ENCODE measurements at places on chromosomes 5 and 9.

GRCh38 chr5:65912311-65912710 lies 14.1 kb upstream of the ERBIN start:
- DNase-seq: no peak

DNA sequence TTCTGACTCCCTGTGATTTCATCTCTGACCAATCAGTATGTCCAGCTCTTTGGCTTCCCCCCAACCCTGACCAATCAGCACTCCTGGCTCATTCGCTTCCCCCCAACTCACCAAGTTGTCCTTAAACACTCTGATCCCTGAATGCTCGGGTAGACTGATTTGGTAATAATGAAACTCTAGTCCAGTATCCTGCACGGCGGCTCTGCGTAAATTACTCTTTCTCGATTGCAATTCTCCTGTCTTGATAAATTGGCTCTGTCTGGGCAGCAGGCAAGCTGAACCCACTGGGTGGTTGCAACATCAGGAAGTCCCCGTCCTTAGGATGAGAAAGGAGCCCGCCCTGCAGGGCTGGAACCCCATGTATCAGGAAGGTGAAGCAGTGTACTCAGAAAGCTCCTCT lies 10.4 kb downstream of the FCN2 start:
- no peak for DNase-seq

DNA sequence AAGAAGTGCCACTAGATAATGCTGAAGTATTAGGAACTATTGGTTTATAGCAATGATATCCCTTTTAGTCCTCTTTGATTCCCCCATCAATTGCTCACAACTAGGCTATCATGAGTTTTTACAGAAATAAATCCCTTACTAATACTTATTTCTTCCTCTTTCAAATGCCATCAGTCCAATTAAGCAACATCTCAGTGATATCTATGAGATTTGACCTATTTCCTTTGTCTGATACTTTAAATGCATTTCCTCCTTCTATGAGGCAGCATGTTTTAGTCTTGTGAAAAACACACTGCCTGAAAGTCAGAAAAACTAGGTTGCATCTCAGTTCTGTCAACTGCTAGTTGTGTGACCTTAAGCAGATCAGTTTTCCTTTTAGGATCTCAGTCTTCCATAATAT lies 101.6 kb downstream of the FBXW11 start:
- no peak for DNase-seq

GRCh38 chr5:107123014-107123413 lies 547.7 kb downstream of the EFNA5 start:
- DNase-seq: no peak

- DNase-seq: no peak
Observed at GRCh38 chr9:113254991-113255390, 20.4 kb downstream of the CDC26 start.

- no peak for DNase-seq
Observed at GRCh38 chr5:54883374-54884194, 101.8 kb downstream of the ESM1 start.

DNA sequence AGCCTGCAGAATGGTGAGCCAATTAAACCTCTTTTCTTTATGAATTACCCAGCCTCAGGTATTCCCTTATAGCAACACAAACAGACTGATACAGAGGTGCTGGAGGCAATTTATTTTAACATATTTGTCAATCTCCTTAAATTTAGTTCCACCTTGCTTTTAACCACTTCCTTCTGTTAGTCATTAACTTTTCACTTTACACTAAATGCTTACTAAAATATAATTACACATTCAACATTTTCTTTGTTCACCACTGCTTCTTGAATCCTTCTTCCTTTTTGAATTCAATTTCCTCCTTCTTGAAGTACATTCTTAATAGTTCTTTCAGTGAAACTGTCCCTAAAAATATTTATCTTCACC lies 39.4 kb downstream of the LYRM7 start:
- DNase-seq: no peak

DNA sequence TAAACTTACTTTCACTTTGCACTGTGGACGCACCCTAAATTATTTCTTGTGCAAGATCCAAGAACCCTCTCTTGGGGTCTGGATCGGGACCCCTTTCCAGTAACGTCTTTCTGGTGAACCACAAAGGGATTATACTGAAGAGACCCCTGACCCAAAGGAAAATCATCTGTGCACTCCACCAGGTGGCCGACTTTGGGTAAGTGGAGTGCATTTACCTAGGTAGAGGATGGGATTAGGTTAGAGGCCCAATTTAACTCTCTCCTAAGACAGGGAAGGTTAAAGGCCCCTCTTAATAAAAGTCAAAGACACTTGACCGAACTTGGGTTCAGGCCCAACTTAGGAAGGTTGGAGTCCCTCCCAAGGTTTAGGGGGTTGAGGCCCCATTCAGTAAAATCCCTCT lies 8.2 kb upstream of the PAIP1 start:
- no peak for DNase-seq

- no peak for DNase-seq
Observed at GRCh38 chr9:131366761-131367401, 27.0 kb upstream of the PRRC2B start.

- no peak for DNase-seq
Observed at GRCh38 chr5:157233515-157233914, 32.4 kb upstream of the CYFIP2 start.

GRCh38 chr5:125323613-125324012 lies 577.2 kb upstream of the ZNF608 start:
- DNase-seq: no peak

- DNase-seq: no peak
Observed at GRCh38 chr5:54722846-54723433, 205.4 kb downstream of the SNX18 start.

DNA sequence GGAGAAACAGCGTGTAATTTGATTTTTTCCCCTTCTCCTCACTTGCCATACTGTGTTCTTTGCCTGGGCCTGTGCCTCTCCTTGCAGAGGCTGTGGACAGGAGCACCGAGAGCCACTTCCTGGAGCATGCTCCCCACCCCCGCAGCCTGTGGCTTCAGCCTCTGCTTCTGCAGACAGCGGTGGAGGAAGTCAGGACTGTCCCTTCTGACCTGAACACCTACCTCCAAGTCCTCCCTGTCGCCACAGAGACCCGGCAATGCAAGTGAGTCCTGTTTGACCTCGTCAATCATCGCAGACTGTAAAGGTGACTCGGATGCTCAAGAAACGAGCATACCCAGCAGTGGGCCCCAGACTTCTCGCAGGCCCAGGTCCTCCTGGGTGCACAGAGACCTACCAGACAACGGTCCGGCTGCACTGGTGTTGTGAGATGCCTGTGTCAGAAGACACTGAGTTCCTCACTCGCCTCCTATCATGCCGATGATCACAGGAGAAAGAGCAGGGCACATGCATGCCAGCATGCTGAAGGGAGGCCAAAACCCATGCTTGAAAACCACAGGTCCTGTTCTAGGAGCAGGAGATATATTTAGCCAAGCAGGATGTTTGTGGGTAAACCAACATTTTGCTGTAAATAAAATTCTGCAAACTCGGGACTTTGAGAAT lies 198.8 kb downstream of the AUH start:
- no peak for DNase-seq

DNA sequence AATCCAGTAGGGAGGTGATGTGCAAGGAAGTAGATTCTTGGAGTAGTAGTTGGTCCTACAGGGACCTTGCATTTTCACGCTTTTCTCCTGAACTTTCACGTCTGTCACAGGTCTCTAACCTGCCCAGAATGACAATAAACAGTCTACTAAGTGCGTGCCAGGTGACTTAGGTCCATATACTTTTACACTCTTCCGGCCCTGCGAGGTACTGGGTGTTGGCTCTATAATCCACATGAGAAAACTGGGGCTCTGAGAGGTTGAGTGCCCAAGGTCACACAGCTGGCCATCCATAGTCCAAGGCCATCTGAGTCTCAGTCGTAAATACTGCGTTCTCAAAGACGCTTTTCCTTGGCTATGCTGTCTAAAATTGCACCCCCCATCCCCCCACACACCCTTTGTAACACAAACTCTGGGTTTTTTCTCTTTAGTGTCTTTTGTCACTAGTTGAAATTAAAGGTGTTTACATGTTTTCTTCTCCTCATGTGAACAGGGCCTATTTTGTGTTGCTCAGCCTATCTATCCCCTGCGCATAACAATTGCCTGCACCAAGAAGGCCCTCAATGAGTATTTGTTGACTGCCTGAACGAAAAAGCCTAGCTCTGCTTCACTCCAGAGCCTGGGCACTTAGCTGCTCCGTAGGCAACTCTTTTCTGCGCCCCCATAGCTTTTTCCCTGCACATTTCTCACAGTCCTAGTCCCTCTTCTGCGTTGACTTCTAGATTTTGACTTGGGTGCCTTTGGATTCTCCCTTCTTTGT lies 943 bp downstream of the SFXN1 start:
- no peak for DNase-seq

GRCh38 chr9:123070198-123070597 lies 36.7 kb downstream of the GPR21 start:
- DNase-seq: no peak

DNA sequence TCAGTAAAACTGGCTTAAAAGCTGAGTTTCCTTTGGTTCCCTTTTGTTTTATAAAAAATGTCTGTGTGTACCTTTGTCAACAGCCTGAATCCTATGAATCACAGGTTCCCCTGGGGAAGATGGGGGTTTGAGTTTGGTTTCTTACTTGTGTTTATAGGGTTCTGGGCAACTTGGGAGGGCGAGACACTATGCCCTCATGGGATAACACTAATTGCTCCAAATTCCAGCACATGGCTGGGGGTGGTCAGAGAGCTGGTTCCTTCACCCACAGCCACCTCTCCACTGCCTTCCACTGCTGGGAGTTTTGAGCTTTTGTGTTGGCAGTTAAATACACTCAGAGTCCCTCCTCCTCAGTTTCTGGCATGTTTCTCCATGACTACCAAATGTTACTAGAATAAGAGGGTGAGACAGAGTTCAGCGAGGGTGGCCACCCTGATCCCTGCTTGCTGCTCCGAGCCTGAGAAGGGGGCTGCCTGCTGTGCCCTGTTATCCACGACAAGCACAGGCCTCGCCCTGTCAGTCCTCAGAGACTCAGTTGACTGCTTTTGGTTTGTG lies 83.0 kb upstream of the EPB41L4B start:
- DNase-seq: no peak

DNA sequence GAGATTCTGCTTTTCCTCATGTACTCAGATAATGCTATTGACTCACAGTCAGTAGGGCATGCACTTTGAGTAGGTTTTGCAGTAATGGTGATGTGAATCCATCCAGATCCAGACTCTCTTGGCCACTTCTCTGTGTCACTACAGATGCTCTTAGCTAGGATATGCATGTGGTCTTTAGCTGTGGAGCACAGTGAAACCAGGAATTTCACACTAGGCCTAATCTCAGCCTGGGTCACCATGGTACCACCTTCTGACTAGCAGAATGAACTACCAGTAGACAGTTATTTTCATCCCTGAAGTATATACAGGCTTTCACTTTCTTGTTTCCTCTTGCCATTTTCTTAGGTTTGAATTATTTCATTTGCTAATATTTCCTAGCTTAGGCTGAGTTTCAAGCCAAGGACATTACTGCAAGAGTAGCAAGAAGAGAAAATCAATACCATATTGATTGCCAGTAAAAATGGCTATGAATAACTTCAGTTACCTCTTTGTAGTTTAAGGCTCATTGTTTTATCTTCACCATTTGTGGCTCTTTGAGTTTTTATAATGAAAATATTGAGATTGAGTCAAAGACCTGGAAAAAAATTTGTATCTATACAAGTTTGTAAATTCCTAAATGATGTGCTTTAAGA lies 28.4 kb upstream of the CSNK1G3 start:
- no peak for DNase-seq

DNA sequence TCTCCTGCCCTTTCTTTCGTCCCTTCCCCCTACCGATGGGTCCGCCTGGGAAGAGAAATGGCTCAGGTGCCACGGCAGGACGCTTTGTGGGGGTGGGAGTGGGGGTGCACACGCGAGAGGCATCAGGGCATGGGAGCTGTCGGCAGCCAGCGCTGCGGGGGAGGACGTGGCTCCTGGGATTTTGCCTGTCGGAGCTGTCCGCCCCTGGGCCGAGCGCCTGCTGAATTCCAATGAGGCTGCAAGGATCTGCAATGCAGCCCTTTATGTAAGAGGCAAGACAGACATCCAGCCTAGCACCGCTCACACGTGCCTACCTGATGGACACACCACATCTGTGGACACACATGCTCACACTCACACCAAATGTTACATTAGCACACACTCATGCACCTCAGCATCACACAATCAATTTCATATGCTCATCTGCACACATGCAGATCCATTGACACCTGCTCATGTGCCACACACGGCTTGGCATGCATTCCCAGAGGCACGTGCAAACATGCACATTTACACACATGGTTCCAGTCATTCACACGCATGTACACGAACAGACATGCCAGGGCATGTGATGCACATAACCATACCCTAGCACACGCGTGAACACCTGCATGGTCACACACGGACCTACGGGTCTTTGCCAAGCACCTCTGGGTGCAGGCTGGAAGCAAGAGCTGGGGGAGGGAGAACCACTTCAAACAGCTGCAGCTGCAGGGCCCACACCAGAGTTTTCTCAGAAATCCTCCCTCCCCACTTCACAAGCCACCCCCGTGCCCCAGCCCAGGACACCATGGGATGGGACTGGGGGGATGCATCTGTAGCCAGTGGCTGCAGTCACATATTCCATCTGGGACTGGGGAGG lies 1.4 kb downstream of the GRIN1 start:
- no peak for DNase-seq

GRCh38 chr5:54719384-54720283 lies 202.1 kb downstream of the SNX18 start:
- DNase-seq: no peak

DNA sequence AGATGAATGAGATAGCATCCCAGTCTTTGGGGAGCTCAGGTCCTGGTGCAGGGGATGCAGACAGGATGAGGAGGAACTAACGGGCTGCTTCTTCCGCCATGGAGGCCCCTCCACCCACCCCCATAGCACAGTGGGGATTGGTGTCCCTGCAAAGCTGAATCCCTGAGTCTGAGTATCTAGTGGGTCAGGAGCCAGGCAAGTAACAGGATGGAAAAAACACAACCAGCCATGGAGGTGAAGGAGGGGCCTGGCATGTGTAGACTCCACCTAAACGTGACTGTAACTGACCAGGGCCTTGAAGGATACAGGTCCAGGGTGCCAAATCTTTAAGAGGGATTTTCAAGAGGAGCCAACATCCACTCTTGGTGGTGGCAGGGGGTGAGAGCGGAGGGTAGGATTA lies 327.8 kb upstream of the MSX2 start:
- DNase-seq: no peak

GRCh38 chr5:142680605-142681259 lies 5.2 kb downstream of the FGF1 start:
- DNase-seq: no peak

DNA sequence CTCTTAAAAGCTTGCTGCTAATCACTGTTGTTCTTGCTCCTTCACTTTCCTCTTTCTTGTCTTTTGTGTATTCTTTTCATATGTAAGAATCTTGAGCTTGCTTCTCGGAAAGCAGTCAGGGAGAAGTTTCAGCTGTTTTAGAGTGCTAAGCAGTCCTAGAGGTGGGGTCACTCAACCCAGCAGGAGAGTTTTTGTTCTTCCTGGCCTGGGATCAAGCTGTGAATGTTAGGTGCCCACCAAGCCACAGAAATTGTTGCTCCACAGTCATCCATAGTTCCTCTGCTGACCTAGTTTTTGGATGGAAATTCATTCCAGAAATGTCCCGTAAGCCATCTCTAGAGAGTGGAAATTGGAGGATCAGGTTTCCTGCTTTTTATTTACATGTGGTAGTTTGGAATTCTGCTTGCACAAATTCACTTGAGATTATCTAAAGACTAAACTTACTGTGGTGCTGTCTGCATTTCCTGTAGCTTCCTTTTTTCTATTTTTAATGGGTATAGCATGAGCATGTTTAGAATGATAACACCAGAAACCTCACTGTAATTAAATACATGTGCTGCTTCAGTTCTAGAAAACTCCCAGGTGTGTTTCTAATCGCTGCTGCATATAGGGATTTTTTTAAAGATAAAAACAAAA lies 108.7 kb downstream of the MAST4 start:
- no peak for DNase-seq

GRCh38 chr5:66197764-66198405 lies 53.8 kb downstream of the SREK1 start:
- no peak for DNase-seq

Data from activated CD4-positive, alpha-beta T cell treated with anti-CD3 and anti-CD28 coated beads, Interleukin-2, amount 50 U/mL, for 4 hours (primary cell).